ENCODE measurements at places on chromosomes 6 and 20.

- no peak for DNase-seq
These were observed 30.1 kb downstream of the PRPH2 start for GRCh38 chr6:42692137-42692911.

- DNase-seq, result no peak
These were observed 68.6 kb upstream of the FBXL4 start for GRCh38 chr6:99016355-99016754.

- DNase-seq, result no peak
These were observed 142.0 kb downstream of the UST start for GRCh38 chr6:148888856-148889255.

- DNase-seq, result no peak
These were observed 5.9 kb upstream of the SERINC3 start for GRCh38 chr20:44527716-44528199.

Measured in activated CD8-positive, alpha-beta memory T cell treated with anti-CD3 and anti-CD28 coated beads for 1 hour (primary cell).